Chondrocyte (in vitro differentiated cells): ENCODE measurements at places on chromosomes 13 and 19. TPM values are rescaled to one million over a fixed set of nuclear protein-coding genes. Genes with fewer than 3 reads are reported as not detected.

DNA sequence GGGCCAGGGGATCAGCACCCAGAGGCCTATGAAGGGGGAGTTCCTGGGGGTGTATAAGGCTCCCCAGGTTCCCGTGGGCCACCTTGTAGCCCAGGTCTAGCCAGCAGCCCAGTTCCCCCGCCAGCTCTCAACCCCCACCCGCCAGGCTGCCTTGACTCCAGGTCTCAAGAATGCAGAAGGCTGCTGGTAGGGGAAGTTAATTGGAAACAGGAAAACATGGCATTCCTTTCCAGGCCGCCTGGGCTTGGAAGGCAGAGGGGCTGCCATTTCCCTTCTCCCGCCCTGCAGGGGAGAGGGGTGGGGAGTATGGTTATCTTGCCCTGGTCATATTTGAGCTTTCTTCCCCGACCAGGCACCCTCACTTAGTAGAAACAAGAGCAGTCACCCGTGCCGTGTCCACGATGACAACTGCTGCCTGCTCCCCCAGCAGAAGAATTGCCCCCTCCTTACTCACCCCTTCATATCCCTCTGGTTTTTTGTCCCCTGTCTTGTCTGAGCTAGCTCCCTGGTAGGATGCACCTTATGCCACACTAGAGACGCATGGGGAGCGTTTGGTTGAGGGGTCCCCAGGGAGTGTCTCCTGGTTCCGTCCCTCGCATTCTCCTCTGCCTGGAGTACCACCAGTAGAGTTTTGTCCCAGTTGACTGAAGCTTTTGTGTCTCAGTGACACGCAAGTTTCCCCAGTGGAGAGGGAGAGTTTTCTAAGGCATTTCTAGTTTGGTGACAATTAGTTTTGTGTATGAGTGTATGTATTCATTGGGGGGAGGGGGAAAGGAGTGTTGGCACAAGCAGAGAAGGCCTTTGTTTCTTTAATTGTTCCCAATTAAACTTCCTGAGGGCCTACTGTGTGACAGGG is 4.5 kb downstream of the BICRA start:
- H3K27me3 ChIP-seq, result no peaks in the 10 kb centered on the region
- no peak for DNase-seq
- H3K36me3 ChIP-seq, result peaks cover 2% of the 10 kb centered on the region
- H3K4me1 ChIP-seq, result peaks cover 37% of the 10 kb centered on the region

DNA sequence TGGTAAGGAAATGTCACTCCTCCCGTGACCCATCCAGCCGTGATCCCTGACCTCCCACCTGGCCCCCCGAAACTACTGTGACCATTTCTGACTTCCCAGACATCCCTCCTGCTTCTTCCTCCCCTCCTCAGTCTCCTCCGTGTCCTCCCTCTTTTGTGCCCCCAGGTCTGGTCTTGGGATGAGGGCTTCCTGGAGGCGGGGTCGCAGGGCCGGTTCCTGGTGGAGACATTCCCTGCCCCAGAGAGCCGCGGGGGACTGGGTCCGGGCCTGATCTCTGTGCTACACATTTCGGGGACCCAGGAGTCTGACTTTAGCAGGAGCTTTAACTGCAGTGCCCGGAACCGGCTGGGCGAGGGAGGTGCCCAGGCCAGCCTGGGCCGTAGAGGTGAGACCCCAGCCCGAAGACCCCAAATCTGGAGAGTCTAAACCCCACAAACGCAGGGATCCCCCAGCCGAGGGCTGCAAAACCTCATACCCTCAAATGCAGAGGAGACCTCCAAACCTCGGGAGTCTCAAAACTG is 5.0 kb downstream of the KIRREL2 start:
- H3K27ac ChIP-seq, result no peak overlapping the region
- peaks cover 9% of the 10 kb centered on the region for H3K4me1 ChIP-seq
- no peak for DNase-seq
- no peaks in the 10 kb centered on the region for H3K36me3 ChIP-seq

GRCh38 chr13:35920816-35921215 is 210.4 kb downstream of the DCLK1 start:
- H3K36me3 ChIP-seq, result no peaks in the 10 kb centered on the region
- H3K4me1 ChIP-seq, result peaks cover 72% of the 10 kb centered on the region
- no peaks in the 10 kb centered on the region for H3K27me3 ChIP-seq
- no peak overlapping the region for H3K27ac ChIP-seq
- DNase-seq, result no peak

The NFIX gene
- total RNA-seq, result 95.4 to 117 TPM (median 98.9 TPM) in 3 replicates

DNA sequence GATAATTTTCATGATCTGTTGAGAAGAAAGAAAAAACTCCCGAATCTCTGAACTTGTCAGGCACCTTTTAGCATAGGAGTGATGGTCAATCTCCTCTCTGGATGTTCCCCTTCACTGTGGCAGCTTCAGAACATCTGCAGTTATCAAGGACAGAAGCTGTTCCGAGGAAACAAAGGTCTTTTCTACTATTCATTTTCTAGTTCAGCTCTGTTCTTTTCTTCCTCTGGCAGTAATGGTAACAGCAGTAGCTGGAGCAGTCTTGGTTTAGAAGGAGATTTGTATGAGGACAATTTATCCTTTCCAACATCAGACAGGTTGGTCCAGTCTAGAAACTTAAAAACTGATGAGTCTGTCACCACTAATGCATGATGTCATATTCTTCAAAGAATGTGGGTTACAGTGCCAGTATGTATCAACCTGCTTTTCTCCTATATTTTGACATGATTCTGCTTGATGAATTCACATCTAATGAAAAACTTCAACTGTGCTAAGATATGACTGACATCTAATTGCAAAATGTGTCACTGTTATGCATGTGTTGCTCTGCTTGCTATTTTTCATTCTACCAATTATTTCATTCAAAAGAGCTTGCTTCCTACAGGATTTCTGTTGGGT is 41.0 kb downstream of the AKAP11 start:
- no peak overlapping the region for H3K4me3 ChIP-seq
- no peaks in the 10 kb centered on the region for H3K27me3 ChIP-seq
- no peaks in the 10 kb centered on the region for H3K4me1 ChIP-seq
- peaks cover 24% of the 10 kb centered on the region for H3K36me3 ChIP-seq
